ENCODE measurements at places on chromosomes 1 and 21.
A peak's percentile ranks its signal among the peaks of the same experiment; 100 is the strongest.

GRCh38 chr1:206699626-206700025, 14.9 kb downstream of the MAPKAPK2 start:
- peak; percentile 72 for DNase-seq

DNA sequence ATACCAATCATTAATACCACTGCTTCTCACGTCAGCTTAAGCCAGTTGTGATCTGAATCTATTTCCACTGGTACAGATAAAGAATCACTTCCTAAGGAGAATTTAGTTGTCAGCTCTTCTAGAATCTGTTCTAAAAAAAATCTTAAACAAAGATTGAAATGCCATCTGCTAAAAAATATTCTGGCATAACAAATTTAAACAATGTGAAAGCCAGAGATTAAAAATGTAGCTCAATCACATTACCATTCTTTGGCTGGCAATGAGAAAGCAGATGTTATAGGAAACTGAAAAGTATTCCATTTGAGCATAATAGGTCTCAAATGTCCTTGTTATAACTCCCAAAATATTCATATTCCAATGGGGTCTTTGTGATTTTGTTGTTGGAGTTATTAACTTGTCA, 21.7 kb upstream of the LRRC8B start:
- no peak for DNase-seq

- no peak for DNase-seq
Measured at GRCh38 chr1:219223496-219223895, 49.8 kb downstream of the LYPLAL1 start.

GRCh38 chr1:64231153-64231552, 27.7 kb downstream of the UBE2U start:
- no peak for DNase-seq

DNA sequence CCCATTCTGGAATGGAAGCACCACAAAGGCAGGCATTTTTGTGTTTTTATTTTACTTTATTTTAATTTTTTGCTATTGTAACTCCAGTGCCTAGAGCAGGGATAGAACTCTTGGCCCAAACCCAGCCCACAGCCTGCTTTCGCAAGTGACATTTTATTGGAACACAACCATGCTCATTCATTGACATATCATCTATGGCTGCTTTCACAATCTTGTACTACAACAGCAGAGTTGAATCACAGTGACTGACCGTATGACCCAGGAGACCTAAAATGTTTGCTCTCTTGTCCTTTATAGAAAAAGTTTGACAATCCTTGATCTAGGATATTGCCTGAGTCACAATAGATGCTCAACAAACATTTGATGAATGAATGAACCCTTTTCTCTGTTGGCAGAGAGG, 83.9 kb upstream of the ATP1A1 start:
- no peak for DNase-seq

DNA sequence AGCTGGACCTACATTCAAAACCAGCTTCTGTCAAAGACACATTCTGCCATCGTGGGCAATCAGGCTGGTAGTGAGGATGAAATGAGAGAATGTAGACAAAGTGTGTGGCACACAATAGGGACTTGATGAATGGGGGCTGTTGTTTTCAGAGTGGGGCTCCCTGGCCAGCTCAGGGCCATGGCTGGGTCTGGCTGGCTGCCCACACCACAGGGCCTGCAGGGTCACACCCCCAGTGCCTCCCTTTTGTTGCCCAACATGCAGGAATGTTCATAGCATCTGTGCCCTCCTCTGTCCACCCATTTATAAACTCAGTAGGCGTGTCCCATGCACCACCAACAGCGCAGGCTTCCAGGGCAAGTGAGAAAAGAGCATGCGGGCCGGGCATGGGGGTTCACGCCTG, 20.8 kb upstream of the ECE1 start:
- no peak for DNase-seq

GRCh38 chr1:29810121-29811120, 574.1 kb downstream of the PTPRU start:
- DNase-seq = no peak

- no peak for DNase-seq
Measured at GRCh38 chr1:241829468-241829867, 18.5 kb upstream of the EXO1 start.

DNA sequence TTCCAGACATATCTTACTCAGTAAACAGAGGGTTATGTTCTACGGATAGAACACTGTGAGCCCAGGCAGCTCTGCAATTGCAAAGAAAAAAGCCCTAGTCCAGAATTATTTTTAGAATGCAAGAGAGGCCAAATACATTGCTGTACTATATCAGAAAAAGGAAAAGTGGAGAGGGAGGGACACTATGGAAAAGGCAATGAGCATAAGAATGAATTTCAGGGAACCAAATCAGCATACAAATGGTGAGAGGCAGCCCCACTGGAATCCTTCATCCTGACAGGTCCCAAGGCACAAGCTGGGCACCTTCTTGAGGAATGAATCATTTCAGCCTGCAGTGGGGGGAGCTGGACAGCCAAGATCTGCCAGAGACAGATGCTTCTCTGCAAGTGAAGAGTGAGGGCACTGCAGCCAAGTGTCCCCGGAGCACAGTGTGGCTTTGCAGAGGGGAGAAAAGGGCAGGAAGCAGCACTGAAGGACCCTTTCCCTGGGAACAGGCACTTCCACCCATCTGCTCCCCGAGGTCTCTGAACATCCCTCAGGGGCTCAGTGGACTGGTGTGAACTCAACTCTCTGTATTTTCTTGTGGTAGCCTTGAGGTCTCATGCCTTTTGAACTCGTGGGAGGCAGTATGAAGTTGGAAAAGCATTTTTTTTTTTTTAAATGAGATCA, 115.6 kb downstream of the XCL2 start:
- no peak for DNase-seq

GRCh38 chr1:210702506-210702905, 373.8 kb downstream of the HHAT start:
- no peak for DNase-seq

Data from AML-193 (cell line).